ENCODE measurements at places on chromosomes 7 and 10.

- DNase-seq = no peak
Observed at GRCh38 chr10:96696845-96697425, 23.4 kb downstream of the PIK3AP1 start.

DNA sequence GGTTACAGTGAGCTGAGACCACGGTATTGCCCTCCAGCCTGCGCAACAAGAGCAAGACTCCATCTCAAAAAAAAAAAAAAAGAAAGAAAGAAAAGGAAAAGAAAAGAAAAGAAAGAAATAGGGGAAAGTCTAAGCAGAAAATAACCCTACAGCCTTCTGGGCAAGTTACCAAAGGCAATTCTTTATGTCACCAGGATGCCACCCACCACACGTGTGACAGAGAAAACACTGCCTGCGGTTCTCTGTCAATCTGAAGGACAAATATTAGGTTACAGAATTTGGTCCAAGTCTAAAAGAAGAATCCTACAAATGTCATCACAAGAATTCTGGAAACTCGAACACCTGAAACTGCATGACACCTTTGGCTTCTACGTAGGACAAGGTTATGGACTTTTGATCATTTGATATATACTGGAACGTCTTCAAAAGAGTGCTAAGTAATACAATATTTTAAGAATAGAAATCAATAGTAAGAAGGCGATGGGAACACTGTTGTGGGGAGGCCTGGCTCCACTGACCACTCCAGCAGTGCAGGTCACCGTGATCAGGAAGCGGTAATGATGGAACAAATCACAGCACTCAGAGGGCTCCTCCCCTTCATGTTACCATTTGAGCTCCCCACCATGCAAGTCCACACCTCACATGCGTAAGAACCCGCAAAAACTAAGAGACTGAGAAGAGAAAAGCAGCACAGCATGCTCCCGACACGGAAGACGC lies 75.8 kb downstream of the MAD1L1 start:
- no peak for DNase-seq

- peak; percentile 20 for DNase-seq
Observed at GRCh38 chr7:38660427-38661099, 29.4 kb upstream of the AMPH start.

GRCh38 chr7:142862786-142863400 lies 8.0 kb downstream of the EPHB6 start:
- DNase-seq = no peak

- DNase-seq = no peak
Observed at GRCh38 chr10:687583-688311, 1.7 kb downstream of the DIP2C start.

- DNase-seq = no peak
Observed at GRCh38 chr10:19063986-19064385, 15.4 kb downstream of the MALRD1 start.

GRCh38 chr10:26172131-26172530 lies 44.4 kb upstream of the GAD2 start:
- DNase-seq = no peak

All from stimulated activated CD4-positive, alpha-beta T cell treated with anti-CD3 and anti-CD28 coated beads, Interleukin-2, amount 100 ng/mL, for 24 hours (primary cell).